Endodermal cell (in vitro differentiated cells): ENCODE measurements at places on chromosomes 7 and 10. TPM values are rescaled to one million over a fixed set of nuclear protein-coding genes. Genes with fewer than 3 reads are reported as not detected.
A peak's percentile ranks its signal among the peaks of the same experiment; 100 is the strongest.

DNA sequence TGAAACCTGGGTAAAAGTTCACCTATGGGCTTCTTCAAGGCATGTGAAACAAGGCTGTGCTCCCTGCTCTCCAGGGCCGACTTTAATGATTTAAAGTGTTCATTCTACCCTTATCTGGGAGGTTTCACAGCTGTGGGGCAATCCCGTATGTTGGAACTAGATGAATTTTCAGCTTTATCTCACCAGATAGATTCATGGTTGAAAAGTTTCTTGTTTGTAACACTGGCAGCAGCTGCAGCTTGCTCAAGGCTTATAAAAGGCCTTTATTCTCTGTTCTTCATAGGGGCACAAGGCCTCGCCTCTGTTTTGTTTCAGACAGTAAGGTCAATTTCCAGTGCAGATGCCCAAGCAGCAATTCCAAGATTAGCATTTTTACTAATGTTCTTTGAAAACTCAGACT lies 70.4 kb upstream of the DNAJB12 start:
- no peak for DNase-seq

DNA sequence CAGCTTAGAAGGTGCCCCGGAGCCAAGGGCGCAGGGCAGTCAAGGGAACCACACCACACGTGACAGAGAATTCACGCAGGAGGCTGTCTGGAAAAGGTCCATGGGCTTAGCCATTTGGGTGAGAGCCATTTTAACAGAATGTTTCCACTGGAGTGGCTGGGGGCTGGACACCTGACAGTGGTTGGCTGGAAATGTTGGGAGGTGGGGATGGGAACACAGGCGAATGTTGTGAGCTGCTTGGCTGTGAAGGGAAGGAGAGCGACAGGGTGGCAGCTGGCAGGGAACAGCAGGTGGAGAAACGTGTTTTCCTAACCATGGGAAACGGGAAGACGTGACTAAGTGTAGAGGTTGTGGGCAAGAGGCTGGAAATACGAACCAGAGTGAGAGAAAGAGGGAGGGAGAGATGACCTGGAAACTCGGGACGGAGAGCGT lies 100.5 kb upstream of the ZNF32 start:
- DNase-seq: no peak

DNA sequence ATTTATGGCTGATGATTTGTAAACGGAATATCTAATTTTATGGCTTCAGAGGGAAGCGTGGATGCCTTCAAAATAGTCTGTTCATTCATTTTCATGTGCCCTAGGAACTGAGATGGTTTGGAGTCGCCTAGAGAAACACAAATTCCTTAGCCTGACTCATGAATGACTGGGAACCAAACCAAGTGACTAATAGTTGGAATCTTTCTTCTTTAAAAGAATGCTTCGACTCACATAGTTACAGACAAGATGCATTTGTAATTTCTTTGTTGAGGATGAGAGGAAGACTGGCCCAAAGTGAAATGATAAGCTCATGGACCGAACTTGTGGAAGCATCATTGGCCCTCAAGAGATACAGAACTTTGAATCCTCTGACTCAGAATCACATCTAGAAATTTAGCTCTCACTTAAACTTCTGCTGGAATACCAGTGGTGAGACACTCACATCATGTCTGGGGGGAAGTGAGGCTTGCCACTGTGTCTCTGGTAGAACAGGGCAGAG lies 1107.2 kb downstream of the NRG3 start:
- no peak for DNase-seq

DNA sequence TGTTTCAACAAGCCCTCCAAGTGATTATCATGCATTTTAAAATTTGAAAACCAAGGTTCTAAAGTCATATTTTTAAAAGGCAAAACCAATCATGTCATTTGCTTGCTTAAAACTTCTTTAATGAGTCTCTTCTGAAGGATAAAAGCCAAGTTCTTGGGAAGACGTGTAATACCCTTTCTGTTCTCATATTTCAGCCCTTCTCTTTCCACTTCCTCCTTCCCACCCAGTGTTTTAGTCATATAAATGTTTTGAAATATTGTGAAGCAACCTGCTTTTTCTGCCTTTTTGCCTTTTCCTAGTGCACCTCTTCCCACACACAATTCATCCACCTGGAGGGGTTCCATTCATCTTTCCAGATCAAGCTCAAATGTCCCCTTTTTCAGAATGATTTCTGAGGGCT lies 211.1 kb upstream of the LRRTM3 start:
- DNase-seq: no peak

DNA sequence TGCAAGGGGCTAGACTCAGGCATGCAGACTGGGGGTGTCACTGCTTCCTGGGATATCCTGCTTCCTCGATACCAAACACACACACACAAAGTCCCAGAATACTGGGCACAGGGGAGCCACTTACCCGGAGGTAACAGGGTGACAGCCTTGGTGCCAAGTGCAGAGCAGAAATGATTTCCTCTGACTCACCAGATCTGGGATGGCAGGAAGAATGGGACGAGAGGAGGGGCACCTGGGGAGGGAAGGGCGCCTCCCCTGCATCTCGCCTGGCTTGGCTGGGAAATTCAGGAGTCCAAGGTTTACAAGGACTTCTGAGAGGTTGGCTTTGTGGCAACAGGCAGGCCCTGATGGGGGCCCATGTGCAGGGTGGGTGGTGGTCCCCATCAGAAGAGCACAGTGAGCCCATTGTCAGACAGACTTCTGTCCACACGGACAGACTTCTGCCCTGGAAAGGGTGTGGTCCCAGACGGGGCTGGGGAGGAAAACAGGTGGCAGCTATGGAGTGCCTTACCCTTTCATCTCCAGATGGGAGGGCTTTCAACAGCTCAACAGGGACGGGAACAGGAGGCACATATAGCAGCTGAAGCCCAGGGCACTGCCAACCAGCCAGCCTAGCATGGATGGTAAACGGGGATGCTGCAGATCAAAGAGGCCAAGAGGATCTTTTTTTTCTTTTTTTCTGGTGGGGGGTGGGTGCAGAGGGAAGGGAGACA lies 9.7 kb upstream of the CCL24 start:
- no peak for DNase-seq

DNA sequence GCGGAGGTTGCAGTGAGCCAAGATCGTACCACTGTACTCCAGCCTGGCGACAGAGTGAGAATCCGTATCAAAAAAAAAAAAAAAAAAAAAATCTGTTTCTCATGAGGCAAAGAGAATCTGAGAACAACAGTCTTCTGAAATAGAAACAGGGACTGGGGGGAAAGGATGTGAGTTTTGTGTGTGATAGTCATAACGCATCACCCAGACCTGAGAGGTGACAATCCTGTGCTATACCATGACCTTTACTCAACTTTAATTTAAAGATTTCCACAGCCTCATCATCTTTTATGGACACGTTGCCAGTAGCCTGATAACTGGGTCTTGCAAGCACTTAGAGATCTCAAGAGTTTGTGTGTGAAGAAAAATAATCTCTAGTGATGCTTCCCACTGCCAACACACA lies 2.3 kb downstream of the ATXN7L1 start:
- DNase-seq: no peak

GRCh38 chr10:82171899-82172298 lies 296.9 kb downstream of the NRG3 start:
- no peak for DNase-seq

DNA sequence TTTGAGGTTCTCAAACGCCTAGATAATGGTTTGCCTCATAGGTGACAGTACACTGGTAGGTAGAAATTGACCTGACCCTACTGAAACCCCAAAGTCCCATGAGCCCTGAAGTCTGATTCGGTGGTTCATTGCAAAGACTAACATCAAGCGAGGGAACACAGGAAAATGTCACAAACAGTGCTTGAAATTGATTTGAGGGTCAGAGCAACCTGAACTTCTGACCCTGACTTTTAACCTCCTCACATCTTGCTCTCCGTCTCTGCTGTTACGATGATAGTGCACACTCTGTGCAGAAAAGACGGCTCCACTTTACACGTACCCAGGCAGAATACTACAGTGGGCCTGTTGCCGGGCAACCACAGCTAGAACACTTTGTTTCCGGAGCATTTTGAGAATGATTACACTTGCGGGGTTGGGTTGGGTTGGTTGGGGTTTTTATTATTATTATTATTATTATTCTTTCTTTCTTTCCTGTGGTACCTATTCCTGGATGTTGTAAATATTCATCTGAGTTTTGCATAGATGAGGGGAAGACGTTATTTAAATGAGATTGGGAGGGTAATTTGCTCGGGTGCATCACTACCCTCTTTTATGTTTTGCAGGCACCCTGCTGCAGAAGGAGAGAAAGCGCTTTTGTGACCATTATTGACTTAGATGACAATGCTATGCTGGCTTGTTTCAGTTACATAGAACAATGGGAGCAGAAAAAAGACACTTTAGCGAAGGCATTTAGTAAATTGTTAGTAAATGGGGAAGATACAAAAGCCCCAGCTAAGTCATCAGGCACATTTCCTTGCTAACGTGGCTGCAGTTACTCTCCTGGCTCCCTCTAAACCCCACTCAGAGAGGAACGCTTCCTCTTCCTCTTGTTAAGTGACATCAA lies 438.1 kb upstream of the NRP1 start:
- peak; percentile 57 for DNase-seq

- DNase-seq: no peak
Measured at GRCh38 chr7:101114492-101114891, 12.4 kb upstream of the SERPINE1 start.

GRCh38 chr10:126475074-126475691 lies 86.9 kb upstream of the ADAM12 start:
- DNase-seq: no peak

OR6B1 gene
- total RNA-seq: not detected in 2 replicates

DNA sequence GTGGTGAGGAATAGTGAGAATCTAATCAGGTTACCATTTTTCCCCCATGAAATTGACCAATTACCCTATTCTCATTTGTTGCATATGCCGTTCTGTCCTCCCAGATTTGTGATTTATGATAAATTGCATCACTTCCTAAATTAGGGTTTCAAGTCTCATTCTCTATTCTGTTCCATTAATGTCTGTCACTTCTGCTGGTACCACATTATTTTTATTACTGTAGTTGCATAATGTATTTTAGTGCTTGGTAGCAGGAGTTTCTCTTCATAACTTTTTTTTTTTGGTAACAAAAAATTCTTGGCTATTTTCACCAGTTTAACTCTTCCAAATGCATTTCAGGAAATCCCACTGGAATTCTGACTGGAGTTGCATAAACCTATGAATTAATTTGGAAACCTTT lies 44.0 kb upstream of the FAM133B start:
- DNase-seq: no peak

UTF1 gene
- total RNA-seq: 1.5 and 1.9 TPM in 2 replicates

DNA sequence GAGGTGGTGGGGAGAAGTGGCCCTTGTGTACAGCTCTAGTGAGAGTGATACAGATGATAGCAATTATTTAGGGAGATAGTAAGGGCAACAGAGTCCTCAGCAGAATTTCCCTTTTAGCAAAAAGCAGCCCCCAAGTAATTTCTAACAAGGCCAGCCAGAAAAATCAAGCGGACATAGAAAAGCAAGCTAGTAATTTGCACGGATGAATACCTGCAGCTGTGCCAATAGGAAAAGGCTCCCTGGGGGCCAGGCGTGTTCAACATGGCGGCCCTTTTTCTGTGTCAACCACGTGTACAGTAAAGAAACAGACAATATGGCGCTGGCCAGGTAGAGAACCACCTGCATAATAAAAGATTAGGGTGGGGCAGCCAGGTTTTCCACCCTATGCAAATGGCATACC lies 7.4 kb downstream of the MCM10 start:
- DNase-seq: no peak

GRCh38 chr7:116500078-116500853 lies 728 bp downstream of the CAV2 start:
- peak; percentile 83 for DNase-seq

SLC16A9 gene
- total RNA-seq: 4.9 and 5.5 TPM in 2 replicates
